NAMALWA (cell line): ENCODE measurements at places on chromosomes 2 and 18.

- no peak for DNase-seq
Observed at GRCh38 chr2:127061375-127062273, 45.3 kb downstream of the BIN1 start.

- no peak for DNase-seq
Observed at GRCh38 chr2:190976521-190976920, 37.5 kb downstream of the STAT1 start.

- no peak for DNase-seq
Observed at GRCh38 chr18:70322928-70323327, 34.1 kb downstream of the SOCS6 start.

- DNase-seq = no peak
Observed at GRCh38 chr2:62556086-62556485, 50.1 kb upstream of the TMEM17 start.

DNA sequence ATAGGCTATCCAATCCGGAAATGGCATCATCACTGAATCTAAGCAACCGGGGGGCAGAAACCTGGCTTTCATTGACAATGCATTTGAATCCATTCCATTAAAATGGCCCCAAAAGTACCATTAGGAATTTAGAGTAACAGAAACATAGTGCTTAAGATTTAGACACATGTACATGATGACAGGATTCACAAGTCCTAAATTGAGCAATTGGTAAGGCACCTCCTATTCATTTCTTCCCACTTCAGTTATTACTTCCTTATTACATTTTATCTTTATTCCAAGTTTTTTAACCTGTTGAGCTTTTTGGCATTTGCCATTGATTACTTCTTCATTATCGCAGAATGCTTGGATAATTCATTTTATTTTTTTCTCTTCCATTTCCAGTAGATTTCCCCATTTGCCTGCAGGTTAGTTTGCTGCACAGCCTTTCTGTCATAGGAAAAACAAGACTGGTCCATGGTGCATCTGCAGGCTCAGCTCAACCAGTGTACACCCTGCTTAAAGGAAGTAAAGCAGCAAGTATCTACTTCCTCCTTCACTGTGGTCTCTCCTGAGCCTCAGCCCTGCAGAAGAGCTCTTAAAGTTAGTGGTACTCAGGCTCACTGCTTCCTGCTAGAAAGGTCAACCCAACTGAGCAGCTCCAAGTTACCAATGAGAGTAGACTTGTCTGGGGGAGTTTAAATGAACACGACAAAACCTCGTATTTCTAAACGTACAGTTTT, 89.2 kb downstream of the DOCK10 start:
- DNase-seq = peak; percentile 63

- DNase-seq = no peak
Observed at GRCh38 chr2:232088771-232089170, 127.3 kb downstream of the DIS3L2 start.

DNA sequence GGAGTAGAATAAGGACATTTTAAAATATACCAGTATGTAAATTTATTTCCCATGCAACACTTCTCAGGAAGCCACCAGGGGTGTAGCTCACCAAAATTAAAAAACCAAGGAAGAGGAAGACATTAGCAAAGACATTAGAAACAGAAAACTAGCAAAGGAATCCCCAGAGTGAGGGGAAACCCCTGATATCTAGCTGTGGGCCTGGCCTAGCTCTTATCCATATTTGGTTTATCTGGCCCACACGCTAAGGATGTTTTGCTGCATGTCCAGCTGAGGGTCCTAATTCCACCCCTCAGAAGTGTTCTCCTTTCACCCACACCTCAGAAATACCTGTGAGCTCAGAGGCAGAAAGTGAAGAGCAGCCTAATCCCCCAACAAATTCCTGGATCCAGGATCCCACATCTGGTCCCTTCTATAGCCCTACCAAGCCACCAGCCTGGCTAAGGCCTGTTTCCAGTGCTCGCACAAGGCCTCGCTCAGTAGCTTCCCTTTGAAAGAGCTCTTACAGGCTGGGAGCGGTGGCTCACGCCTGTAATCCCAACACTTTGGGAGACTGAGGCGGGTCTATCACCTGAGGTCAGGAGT, 17.4 kb downstream of the OSBPL1A start:
- DNase-seq = no peak

GRCh38 chr2:80322311-80322920, 17.9 kb upstream of the LRRTM1 start:
- DNase-seq = no peak

GRCh38 chr2:55061523-55062344, 11.5 kb upstream of the RTN4 start:
- no peak for DNase-seq

DNA sequence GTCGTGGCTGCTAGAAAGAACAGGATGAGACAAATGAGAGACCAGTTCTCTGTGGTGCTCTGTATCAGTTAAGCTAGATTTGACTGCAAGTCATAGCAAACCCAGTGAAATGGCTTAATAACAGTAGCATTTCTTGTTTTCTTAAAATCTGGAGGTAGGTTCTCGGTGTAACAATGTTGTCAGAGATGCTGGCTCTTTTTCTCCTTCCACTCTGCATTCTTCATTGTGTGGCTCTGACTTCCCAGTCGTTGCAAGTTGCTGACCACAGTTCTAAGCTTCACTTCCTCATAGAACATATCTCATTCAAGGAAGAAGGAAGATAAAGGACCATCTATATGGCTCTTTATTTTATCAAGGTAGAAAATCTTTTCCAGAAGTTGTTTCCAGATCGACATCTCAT, 7.9 kb upstream of the CKAP2L start:
- no peak for DNase-seq

GRCh38 chr2:221676566-221677172, 104.6 kb upstream of the EPHA4 start:
- no peak for DNase-seq

- no peak for DNase-seq
Observed at GRCh38 chr2:112821142-112821541, 15.4 kb downstream of the IL1B start.

DNA sequence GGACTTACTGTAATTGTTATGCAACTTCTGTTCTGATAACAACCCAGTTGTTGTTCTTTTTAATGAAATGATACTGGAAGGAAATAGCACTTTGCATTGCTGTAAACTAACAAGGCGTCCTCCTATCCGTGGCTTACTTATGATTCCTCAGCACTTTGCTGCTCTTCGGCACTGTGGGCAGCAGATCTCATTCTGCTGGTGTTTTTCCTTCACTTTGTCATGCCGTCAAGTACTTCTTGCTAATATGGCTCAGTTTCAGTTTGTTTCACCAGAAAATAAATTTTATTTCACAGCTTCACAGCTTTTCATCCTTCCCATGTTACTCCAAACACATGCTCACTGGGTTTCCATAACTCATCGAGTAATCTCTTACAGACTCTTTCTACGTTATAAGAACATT, 289.3 kb downstream of the MEIS1 start:
- DNase-seq = no peak

GRCh38 chr2:133986081-133986837, 267.6 kb upstream of the MGAT5 start:
- DNase-seq = no peak

DNA sequence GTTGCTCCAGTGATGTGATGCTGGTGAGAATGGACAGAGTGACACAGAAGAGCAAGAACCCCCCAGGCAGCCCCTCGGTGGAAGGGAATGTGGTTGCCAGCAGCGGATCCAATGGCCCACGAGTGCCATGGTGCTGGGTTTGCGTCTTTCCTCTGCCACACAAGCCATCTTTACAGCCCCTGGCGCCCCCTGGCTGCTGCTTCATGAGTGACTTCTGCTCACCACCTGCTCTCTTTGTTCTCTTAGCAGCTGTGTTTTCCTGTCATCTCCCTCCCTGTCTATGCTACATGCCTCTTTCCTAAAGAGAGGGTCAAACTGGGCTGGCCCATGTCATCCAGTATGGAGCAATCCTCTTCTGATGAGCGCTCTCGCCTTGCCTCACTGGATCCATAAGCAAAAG, 300.0 kb upstream of the SMIM21 start:
- DNase-seq = peak; percentile 47

- DNase-seq = peak; percentile 28
Observed at GRCh38 chr2:223692191-223692947, 90.2 kb upstream of the SCG2 start.

DNA sequence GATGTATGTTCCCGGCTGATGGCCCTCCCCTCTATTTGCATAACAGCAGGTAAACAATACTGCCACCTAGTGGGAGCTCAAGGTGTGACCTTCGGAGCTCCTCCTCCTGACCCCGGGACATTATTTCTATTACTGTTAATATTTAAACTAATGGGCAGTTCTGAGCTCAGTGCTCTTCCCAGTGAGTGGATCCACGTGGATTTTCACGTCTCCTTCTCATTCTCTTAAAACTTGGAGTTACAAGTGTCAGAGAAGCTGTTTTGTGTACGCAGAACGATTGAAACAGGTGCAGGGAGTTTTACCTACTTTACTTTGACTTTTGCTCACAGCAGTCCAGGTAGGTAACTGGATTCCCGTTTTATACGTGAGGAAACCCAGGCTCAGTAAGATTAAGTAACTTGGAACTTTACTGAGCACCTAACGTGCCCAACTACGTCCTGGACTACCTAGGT, 127.3 kb downstream of the PRKCE start:
- DNase-seq = peak; percentile 84

- DNase-seq = no peak
Observed at GRCh38 chr2:170307052-170307451, 129.1 kb downstream of the MYO3B start.

DNA sequence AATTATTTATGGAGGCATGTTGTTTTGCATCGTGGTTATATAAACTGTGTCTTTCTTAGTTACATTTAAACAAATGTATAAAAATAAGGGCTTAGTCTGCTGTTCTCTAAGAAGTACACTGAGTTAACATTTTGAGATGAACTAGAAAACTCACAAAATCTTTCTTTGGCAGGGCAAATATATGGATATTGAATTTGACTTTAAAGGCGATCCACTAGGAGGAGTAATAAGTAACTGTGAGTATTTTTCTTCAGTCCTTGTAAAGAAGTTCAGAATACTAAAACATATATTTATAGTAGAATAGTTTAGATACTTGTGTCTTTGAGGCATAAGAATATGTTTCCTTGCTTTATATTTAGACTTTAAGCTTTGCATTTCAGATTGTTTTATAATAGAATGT, 104.8 kb downstream of the MYO1B start:
- no peak for DNase-seq

DNA sequence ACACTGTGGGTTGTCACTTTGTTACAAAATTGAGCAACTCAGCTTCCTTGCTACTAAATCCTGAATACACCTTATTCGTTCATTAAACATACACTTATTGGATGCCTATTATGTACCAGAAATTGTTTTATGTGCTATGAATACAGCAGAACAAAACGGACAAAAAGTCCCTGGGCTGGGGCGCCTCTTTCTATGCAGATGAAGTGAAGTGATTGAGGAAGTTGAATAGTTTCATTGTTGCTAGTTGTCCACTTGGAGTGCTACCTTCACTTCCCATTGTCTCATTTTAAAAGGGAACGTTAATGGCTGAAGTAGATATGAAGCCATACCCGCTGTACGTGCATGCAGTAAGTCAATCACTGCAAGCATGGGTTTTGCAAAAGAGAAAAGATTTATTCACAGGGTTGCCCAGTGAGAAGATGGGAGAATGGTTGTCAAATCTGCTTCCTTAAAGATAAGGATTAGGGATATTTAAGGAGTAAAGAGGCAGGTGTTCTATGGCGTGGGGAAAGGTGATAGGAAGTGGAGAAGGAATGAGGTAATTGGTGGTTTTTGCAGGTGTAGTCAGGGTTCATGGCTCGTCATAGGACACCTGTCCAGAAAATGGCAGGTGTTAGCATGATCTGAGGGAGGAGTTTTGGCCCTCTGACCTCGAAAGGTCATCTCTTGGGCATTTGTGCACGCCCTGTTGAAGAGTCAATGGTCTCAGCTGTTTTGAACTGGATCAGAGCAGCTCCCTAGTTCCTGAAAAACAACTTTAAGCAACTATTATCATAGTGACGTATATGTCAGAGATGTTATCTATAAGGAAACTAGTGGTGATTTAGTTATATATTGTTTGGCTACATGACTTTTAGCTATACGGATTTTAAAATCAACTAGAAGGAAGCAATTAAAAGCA, 23.5 kb downstream of the TRPM8 start:
- no peak for DNase-seq

DNA sequence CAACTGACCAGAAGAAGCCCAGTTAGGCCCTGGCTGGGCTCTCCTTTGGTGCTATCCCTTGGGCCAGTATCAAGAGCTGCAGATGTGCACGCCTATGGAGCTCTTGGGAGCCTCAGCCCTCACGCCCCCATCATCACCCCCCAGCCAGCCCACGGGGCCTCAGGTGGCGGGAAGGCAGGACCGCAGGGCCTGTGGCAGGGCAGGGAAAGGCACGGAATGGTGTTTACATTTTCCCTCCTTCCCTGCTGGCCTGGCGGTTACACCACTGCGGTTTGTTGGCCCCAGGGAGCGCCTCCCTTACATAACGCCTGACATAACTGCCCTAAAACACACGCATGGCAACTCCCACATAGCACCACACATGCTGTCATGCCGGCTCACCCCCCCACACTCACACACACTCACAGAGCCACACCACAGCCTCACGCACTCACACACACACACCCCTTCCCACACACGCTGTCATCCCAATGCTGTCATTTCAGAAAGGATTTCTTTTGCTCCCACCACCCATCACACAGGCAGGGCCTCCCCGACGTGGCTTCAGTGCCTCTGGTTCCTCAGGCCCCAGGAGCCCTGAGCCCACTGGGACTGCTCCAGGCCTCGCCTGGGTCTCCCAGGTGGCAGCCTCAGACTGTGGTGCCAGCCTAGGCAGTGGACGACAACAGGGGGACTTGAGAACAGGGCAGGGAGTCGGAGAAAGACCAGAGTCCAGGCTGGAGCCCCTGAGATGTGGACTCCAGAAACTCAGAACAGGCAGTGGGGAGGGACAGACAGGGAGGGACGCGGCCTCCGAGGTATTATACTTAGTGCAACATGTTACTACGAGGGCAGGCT, 15.7 kb downstream of the ZFP36L2 start:
- DNase-seq = no peak

GRCh38 chr2:119122663-119123062, 35.9 kb downstream of the C1QL2 start:
- DNase-seq = no peak

DNA sequence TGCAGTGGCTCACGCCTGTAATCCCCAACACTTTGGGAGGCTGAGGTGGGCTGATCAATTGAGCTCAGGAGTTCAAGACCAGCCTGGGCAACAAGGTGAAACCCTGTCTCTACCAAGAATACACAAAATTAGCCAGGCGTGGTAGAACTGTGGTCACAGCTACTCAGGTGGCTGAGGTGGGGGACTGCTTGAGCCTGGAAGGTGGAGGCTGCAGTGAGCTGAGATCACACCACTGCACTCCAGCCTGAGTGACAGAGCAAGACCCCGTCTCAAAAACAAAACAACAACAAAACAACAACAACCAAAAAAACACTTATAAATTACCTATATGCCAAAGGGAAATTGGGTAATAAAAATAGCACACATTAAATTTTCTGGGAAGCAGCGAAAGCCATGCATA, 141.6 kb downstream of the HDAC4 start:
- peak; percentile 21 for DNase-seq

DNA sequence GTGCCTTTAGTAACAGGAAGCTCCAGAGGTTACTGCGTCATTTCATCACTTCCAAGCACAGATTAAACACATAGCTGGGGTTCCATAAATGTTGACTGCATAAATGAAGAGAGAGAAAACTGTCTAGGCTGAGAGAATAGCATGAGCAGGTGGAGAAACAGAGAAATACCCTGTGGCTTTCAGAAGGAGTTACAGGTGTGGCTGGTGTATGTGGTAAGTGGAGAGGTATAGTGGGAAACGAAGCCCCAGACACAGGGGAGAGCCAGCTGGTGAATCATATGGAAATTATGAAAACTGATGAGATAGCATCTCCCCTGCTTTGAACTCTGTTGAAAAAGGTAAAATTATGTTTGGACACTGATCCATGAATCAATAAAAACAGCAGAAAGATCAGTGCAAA, 807.4 kb upstream of the POU3F3 start:
- no peak for DNase-seq

- DNase-seq = no peak
Observed at GRCh38 chr2:24850944-24851343, 57.7 kb downstream of the CENPO start.
